ENCODE measurements at places on chromosomes 3 and 15. TPM values are rescaled to one million over a fixed set of nuclear protein-coding genes. Genes with fewer than 3 reads are reported as not detected.

DNA sequence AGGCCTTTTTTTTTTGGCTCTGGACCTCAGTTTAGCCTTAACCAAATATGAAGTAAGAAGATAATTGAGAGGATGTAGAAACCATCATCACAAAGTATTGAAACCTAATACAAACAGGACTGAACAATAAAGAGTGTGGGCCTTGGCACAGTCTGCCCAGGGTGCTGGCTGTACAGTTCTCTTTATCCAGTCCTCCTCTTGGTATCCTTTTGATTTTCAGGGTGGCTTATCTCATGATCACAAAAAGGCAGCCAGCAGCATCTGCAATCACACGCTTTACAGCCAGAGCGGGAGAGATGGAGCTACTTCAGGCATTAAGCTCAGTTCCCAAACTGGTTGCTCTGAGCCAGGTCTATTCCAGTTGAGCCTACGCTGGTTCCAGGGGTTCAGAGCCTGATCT, 239.7 kb downstream of the RPLP1 start:
- DNase-seq, result no peak
- peaks cover 9% of the 10 kb centered on the region for H3K27me3 ChIP-seq
- H3K4me1 ChIP-seq, result no peaks in the 10 kb centered on the region
- no peaks in the 10 kb centered on the region for H3K36me3 ChIP-seq

- no peak for DNase-seq
- no peak overlapping the region for H3K4me3 ChIP-seq
- H3K4me1 ChIP-seq, result no peaks in the 10 kb centered on the region
- H3K27me3 ChIP-seq, result peaks cover 5% of the 10 kb centered on the region
These were observed 25.8 kb downstream of the TIMP4 start for GRCh38 chr3:12132881-12133280.

- H3K27ac ChIP-seq, result peak overlapping the region; percentile 18
- no peak overlapping the region for H3K4me3 ChIP-seq
These were observed 53.5 kb downstream of the ZBTB38 start for GRCh38 chr3:141421639-141422319.

GRCh38 chr3:64475037-64475436, 212.8 kb downstream of the ADAMTS9 start:
- no peak overlapping the region for H3K4me3 ChIP-seq
- DNase-seq, result no peak

RTP1 gene
- total RNA-seq, result not detected

- H3K36me3 ChIP-seq, result no peaks in the 10 kb centered on the region
- no peak for DNase-seq
- H3K27me3 ChIP-seq, result no peaks in the 10 kb centered on the region
- no peak overlapping the region for H3K4me3 ChIP-seq
These were observed 101.2 kb downstream of the PCCB start for GRCh38 chr3:136351351-136351750.

DNA sequence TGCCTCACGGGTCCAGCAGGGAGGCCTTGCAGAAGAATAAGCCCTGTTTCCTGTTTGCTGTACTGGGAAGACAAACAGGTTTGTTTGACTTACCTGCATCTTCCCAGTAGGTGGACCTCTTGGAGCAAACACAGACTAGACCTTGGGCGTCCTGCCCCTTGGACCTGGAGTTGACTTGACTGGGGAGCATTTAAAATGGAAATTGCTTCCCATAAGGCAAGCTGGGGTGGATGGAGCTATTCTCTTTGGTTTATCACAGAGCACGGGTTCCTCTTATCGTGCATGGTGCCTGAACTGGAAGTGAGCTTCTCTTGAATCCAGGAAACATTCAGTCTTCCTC, 151.4 kb downstream of the RPLP1 start:
- H3K4me1 ChIP-seq, result peaks cover 4% of the 10 kb centered on the region
- peaks cover 41% of the 10 kb centered on the region for H3K27me3 ChIP-seq
- H3K4me3 ChIP-seq, result no peak overlapping the region
- H3K36me3 ChIP-seq, result no peaks in the 10 kb centered on the region

- H3K27ac ChIP-seq, result no peak overlapping the region
- no peaks in the 10 kb centered on the region for H3K4me1 ChIP-seq
- no peaks in the 10 kb centered on the region for H3K27me3 ChIP-seq
- DNase-seq, result no peak
These were observed 63.9 kb upstream of the BBX start for GRCh38 chr3:107458871-107459270.

DNA sequence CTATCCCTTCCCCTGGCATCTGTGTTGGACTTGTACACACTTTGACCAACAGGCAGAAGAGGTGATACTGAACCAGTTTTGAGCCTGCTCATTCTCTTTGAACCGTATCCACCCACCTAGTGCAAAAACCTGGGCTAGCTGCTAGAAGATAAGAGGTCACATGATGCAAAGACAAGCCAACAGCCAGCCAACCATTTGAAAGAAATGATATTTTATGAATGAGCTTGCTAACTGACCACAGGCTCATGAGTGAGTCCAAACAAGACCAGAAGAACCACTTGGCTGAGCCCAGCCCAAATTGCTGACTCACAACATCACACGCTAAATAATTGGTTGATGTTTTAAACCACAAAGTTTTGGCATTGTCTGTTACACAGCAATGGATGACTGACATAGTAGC, 74.0 kb upstream of the CTNNB1 start:
- H3K36me3 ChIP-seq, result no peaks in the 10 kb centered on the region
- H3K4me3 ChIP-seq, result no peak overlapping the region
- no peak for DNase-seq
- no peaks in the 10 kb centered on the region for H3K27me3 ChIP-seq
- no peak overlapping the region for H3K27ac ChIP-seq
- no peaks in the 10 kb centered on the region for H3K4me1 ChIP-seq

DNA sequence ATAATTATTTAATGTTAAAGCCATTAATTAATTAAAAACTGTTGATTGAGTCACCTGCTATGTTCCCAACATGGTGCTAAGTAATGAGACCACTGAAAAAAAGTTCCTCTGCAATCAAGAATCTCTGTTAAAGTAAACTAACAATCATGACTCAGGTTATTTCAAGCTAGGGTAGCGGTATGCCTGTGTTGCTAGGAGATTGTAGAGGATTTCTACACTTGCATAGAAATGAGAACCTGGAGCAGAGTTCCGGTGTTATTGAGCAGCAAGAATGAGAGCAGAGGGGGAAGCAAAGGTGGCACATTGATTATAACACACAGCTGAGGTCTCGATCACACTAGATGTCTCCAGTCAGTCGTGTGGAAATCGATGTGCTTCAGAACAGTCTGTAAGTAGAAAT, 41.4 kb downstream of the C3orf85 start:
- no peaks in the 10 kb centered on the region for H3K27me3 ChIP-seq
- DNase-seq, result no peak
- no peaks in the 10 kb centered on the region for H3K4me1 ChIP-seq
- no peak overlapping the region for H3K27ac ChIP-seq
- no peak overlapping the region for H3K4me3 ChIP-seq
- no peaks in the 10 kb centered on the region for H3K36me3 ChIP-seq

DNA sequence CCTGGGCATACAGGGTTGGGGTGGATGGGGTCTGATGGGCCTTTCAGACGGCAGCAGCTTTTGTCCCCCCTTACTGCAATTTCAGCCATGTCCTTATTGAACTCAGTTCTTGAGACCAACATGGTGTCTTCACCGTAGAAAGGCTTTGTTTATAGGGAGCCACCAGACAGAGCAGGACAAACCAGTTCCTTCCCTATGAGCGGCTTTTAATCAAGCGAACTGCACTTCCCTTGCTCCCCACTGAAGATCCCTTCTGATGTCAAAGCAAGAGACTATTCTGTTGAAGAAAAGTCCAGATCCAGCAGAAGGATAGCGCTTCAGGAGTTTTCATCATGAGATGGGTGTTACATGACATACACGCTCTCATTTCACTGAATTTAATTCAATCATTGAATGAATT, 100.4 kb downstream of the CD47 start:
- H3K36me3 ChIP-seq, result no peaks in the 10 kb centered on the region
- H3K27ac ChIP-seq, result no peak overlapping the region
- peaks cover 48% of the 10 kb centered on the region for H3K4me1 ChIP-seq
- no peaks in the 10 kb centered on the region for H3K27me3 ChIP-seq
- DNase-seq, result no peak
